Frontal cortex (tissue), 4 donors: ENCODE measurements at places on chromosomes 1 and 21. TPM values are rescaled to one million over a fixed set of nuclear protein-coding genes. Genes with fewer than 3 reads are reported as not detected.

- no peak for DNase-seq
Observed at GRCh38 chr1:245052258-245052657, 102.5 kb upstream of the KIF26B start.

DNA sequence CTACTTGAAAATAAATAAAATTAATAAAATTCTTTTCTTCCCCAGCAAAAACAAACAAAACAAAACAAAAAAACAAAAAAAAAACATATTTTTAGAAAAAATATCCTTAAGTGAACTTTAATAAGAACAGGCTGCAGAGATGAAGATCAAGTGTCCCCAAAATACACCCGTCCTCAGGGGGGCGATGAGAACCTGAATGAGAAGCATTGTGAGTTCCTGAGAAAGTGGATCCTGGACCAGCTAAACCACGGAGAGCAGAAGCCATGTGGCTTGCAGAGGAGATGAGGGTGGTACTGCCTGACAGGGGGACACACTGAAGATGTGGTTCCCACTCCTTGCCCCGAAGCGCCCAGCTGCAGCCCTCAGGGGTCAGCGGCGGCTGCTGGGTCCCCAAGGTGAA, 89.3 kb downstream of the ITPKB start:
- DNase-seq = no peak

The IRF6 gene
- 0.41 TPM for total RNA-seq

DNA sequence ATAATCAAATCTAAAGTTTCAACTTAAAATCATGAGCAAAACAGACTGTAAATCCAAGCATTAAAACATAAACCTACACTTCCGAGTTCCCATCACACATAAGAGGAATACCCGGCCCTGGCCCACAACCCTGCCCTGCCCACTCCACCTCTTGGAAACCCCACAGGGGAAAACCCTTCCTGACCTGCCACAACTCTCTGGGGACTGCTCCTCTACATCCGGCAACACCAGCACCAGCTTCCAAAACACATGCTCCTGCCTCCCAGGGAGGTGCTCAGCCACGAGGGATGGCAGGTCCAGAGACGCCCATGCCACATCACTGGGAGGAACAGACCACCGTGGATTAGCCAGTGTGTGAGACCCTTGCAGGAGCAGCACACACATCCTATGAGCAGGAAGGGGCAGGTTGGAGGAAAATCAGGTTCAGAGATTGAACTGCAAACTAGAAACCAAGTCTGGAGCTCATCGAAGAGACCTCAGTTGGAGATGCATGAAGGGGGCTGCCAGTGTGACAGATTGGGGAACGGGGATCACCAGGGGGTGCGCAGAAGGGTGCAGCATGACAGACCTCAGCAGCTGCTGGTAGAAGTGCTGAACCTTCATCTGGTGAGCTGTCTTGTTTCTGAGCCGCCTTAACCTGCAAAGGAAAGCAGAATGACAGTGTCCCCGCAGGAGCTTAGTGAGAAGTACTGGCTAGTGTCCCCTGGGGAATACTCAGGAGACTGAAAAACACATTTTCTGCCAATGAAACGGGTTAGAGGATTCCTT, 25.8 kb upstream of the LSS start:
- DNase-seq = no peak

GRCh38 chr1:208268541-208269337, 24.6 kb upstream of the PLXNA2 start:
- no peak for DNase-seq

DNA sequence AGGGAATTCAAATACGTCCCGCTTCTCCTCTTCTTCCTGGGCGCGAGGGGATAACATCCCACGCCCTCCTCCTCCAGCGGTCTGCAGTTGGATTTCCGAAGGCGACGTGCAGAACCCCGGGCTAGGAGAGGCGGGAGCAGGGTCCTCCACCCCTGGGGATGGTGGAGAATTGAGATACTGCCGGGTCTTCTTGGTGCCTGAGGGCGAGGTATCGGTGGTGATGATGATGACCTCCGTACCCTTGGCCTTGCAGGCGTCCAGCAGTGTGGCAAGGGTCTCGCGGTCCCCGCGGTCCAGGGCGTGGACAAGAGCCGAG, 3.2 kb upstream of the LIX1L start:
- no peak for DNase-seq

The RHBDL2 gene
- 0.41 TPM for total RNA-seq

DNA sequence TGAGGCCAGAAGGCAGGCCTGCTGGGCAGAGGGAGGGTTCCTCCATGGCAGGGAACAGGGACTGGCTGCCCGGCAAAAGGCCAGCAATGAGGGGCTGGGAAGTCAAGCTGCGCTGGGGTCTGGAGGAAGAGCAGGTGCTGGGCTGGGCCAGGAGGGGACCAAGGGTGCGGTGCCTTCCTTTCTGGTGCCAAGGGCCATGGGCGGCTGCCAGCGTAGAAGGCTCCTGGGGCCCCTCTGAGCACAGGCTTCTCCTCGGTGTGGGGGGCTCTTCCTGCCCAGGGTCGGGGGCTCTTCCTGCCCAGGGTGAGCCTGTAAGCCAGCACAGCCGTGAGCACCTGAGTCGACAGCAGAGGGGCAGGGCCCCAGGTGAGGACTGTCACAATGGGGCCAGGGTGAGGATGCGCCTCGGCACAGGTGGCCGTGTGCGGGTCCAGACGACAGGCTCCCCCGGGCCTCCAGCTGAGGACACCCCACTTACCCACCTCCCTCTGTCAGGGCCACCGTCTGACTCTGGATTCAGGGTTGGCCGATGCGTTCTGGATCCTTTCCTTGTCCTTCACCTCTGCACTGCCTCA, 10.7 kb upstream of the DNMT3L start:
- no peak for DNase-seq

The LCE1E gene
- not detected for total RNA-seq

DNA sequence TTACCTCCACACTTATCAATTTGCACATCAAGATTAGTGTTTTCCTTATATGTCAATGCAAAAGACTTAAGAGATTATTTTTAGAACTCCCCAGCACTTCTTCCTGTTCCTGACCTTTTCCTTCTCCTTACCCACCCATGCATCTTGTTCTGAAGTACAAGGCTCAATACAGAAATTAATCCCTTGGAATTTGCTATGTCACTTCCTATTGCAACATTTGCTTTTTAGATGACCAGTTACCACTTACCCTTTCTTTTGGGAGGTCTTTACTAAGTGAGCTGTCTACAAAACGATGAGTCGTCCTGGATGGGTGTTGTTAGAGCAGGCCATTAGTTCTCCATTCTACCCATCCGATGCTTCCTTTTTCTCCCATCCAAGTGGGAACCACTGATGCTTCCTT, 221.2 kb downstream of the FMN2 start:
- DNase-seq = no peak

GRCh38 chr21:17798796-17799195, 20.4 kb downstream of the C21orf91 start:
- DNase-seq = no peak

- DNase-seq = no peak
Observed at GRCh38 chr1:231872461-231872910, 245.9 kb downstream of the DISC1 start.

The OR2AK2 gene
- total RNA-seq = 0.41 TPM

DNA sequence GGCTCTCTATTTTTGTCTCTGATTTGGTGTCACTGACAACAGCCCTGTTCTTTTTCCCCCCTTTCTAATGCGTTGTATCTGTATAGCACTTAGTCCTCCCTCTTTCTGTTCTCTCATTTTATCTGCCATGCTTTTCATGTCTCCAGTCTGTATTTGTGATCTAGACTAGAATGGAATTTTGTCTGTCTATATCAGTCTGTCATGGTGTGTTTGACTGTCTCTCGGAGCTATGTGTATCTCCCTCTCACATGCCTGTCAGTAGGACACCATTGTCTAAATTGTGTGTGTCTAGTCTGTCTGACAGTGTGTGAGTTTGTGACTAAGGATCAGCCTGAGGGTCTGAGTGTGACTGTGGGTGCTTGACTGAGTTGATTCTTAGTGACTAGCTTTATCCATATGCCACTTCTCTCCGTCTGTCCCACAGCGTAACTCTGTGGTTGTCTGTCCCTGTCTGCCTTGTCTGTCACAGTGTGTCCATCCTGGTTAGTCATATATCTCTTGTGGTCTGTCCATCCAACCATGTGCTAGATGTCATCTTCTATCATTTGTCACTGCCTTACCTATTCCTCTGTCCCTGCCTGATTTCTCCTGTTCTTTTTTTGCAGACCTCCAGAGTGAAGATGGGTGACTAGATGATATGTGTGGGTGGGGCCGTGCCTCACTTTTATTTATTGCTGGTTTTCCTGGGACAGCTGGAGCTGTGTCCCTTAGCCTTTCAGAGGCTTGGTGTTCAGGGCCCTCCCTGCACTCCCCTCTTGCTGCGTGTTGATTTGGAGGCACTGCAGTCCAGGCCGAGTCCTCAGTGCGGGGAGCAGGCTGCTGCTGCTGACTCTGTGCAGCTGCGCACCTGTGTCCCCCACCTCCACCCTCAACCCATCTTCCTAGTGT, 1.4 kb upstream of the B4GALT2 start:
- DNase-seq = no peak

- DNase-seq = no peak
Observed at GRCh38 chr1:214380396-214380795, 99.4 kb downstream of the SMYD2 start.

GRCh38 chr1:20192364-20192763, 6.0 kb upstream of the PLA2G2C start:
- DNase-seq = no peak

DNA sequence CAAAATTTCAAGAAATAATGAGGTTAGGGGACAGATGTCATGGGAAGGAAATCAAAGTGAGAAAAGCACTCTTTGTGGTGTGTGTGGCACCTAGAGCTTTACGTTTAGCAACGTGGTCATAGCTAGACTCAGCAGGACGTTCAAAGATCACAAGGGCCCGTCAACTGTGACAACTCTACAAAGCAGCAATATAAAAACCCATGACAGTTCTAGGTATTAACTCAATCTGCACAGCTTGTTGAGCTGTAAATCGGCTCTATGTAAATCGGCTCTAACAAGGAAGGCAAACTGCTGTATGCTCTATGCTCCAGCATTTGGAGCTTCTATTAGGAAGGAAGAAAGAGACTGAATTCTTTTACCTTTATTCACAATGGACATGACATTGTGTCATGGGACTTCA, 64.8 kb downstream of the TP53BP2 start:
- DNase-seq = no peak

GRCh38 chr1:244339073-244339692, 112.5 kb downstream of the ADSS2 start:
- DNase-seq = no peak

The ATP1A2 gene
- total RNA-seq = 45.7 TPM

The PMF1 gene
- total RNA-seq = 26.5 TPM

The CLIC4 gene
- 106 TPM for total RNA-seq

The FAM151A gene
- total RNA-seq = not detected
